Stimulated activated CD4-positive, alpha-beta T cell treated with anti-CD3 and anti-CD28 coated beads, Interleukin-2, amount 100 ng/mL, for 4 hours (primary cell): ENCODE measurements at places on chromosomes 2 and 18.

DNA sequence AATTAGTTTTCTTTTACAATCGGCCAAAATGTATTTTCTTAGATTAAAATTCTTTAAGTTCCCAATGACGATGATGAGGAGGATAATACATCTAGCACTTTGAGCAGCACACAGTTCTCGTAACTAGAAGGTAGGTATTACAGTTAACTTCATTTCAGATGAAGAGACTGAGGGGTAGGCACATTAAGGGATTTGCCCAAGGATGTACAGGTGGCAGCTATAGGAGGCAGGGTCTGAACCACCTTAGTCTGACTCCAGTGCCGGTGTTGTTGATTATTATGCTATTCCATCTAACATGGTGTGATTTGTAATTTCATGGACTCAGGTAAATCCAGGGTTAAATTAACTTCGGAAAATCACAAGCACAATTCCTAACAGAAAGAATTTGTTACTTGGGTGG, 1.1 kb downstream of the CD28 start:
- DNase-seq, result no peak

DNA sequence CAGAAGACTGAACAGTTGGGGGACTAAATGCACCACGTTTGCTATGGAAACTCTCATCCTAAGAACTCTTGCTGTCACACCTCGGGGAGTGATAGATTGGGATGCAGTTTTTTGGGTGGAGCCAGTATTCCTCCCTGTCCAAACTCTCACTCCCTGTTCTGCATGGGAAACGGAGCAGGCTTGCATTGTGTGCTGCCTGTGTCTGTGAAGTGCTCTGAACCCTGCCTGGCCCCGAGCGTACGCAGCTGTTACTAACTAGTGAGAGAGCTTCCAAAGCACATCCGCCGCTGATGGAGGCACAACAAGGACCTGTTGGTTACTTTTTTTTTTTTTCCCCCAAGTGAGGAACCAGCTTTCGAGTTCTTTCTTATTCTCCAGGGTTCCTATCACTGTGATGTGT, 195.5 kb downstream of the ANAPC1 start:
- DNase-seq, result no peak

DNA sequence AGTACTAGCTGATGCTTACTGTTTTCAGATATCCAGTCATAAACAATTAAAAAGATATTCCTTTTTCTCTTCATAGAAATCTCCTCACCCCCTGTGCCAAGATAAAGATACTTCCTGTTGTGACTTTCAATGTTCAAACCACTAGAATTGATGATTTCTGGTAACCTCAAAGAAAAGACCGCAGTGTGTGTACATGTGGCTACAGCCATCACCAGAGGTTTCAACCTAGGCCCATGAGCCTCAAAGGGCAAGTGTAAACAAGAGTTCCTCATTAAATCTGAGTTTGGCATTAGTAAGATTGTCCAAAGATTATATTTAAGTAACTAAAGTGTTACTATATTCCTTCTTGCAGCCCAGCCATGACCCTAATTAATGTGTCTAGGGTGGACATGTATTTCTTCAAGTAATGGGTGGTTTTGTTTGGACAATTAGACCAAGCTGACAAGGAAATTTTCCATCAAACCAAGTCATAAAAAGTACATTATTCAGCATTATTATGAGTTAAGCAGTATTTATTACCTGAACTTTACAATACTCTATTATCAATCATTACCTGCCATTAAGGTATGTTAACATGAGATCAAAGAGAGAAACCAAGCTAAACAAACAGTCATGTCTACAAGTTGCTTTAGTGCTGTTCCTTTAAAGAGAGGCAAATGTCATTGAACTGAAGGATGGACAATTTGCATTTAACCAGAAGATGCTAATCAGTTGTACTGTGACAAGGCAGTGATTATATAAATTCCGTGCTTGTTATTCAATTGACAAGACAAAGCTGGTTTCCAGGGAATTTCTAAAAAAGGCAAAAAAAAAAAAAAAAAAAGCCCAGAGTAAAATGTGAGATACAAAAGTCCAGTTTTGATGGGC, 382.7 kb downstream of the LNPK start:
- DNase-seq, result no peak

DNA sequence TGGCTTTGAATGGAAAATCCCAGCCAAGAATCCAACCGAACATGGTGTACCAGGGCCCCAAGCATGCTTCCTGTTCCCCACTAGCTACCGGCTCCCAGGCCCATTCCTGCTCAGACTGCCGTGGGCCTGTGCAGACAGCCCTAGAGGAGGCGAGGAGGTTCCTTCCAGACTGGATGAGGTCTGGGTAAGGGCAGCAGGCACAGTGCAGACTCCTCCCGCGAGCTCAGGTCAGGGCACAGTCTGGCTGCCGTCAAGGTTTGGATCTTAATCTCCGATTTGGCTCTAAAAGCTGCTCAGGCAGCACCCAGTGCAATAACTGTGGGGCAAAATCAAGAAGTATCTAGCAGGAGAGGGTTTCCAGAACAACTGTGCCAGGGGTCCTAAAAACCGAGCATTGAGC, 19.3 kb upstream of the TTR start:
- DNase-seq, result no peak

GRCh38 chr2:73859721-73860586, 31.2 kb downstream of the STAMBP start:
- peak; percentile 31 for DNase-seq

- no peak for DNase-seq
Observed at GRCh38 chr2:59077026-59077725, 836.1 kb upstream of the FANCL start.

DNA sequence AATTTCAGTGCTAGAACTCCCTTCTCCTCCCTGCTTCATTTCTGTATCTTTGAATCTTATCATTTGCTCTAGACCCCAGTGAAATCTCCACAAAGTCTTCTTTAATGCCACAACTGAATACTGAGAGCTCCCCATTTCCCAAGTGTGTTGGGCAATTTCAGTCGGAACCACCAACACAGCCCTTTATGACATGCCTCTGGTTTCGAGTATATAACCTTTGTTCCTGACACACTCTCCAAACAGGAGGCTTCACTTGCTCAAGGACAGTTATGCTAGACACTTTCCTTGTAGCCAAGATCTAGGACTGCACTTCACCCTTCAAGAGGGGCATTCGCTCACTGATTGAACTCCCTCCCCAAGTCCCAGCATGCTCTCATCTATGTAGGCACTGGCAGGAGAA, 18.6 kb upstream of the TTR start:
- DNase-seq, result no peak

DNA sequence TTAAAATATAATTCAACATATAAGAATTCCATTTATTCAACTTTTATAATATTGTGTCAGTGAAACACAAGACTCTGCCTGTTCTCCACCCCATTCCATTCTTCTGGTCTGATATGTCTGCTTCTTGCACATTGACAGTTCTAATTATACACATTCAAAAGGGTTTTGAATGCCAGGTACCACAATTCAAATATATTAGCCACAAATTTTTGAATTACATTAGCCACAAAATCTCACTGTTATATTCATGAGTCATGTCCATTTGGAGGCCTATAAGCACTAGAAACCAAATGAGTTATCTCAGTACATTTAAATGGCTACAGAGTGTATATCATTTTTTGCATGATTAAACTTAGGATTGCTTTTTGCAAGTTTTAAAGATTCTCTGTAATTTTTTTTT, 72.1 kb downstream of the CCDC150 start:
- DNase-seq, result no peak

DNA sequence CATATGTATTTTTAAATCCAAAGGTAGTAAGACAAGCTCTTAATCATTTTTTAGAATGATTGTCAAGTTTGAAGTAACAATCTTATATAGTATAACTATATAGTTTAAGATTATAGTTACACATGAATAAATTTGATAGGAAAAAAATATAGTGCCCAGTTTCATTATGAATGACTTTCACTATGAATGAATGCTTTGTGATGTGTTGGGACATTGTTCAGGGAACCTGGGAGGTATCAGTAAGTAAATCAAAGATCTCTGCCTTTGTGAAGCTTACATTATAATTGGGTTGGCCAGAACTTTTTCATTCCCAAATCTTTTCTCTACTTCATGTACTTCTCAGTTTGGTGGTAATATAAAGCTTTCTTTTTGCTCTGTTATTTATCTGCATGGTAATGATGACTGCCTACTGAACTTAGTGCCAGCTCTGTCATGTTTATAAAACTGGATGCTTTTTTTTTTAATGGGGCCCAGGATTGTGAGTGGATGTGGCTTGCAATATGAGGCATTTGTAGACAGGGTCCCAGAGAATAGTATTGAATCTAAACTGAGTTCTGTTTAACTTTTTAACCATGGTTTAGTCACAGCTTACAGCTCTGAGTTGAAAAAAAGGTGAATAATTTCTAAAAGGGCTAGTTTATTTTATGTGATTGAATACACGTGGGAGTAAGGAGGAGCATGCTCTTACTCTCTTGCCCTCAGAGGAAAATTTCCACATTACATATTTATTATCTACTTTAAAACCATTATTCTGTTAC, 23.3 kb downstream of the GLS start:
- DNase-seq, result no peak
